ENCODE measurements at places on chromosomes 7 and 10.
A peak's percentile ranks its signal among the peaks of the same experiment; 100 is the strongest.

DNA sequence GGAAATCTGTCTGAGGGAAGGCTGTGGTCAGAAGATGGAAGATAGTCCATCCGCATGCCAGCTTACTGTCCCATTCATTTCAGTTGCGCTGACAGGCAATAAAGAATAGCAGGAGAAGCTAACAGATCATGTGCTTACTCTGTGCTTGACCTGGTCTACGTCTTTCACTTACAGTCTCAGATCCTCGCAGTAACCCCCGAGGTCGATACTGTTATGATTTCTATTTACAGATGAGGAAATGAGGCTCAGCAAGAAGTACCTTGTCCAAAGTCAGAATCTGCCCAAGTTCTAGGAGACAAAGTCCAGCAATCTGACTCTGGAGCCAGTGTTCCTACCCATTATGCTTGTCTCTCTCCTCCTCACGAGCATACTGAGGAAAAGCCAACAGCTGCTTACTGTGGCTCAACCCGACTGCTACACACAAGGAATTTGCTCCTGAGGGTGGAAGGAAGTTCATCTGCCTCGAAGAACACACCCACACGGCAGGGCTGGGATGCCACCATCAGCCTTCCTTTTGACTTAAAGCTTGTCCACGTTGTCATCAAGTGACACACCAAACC, 74.2 kb downstream of the MINPP1 start:
- no peak for DNase-seq
- H3K36me3 ChIP-seq = no peaks in the 10 kb centered on the region
- no peak overlapping the region for H3K27ac ChIP-seq
- H3K27me3 ChIP-seq = peaks cover 26% of the 10 kb centered on the region
- H3K4me3 ChIP-seq = no peak overlapping the region

DNA sequence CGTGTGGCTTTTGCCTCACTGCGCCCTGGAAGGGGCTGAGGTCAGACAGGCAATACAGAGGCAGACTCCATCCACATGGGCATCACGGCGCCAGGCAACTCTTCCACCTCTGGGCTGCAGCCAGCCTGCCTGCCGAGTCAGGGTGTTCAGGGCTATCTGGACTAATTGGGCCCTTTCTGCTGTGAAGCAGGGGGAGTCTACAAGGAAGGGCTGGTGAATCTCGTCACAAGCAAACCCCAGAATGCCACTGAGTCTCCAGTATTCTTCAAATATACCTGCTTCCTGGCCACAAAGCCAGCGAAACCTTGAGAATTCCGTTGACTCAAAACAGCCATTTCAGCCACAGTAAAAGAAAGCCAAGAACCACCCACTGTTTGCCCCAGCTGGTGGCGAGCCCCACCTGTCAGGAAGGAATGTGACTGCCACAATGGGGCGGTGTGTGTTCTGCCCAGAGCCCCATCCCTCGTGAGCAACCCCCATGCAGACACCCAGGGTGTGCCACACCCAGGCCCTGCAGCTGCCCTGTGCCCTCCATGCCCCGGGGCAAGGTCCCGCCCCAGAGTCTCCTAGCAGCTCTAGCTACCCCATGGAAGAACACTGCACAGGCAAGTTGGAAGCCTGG, 117.3 kb downstream of the FAM53B start:
- no peaks in the 10 kb centered on the region for H3K27me3 ChIP-seq
- H3K4me3 ChIP-seq = peak overlapping the region; percentile 41
- no peak for DNase-seq
- peak overlapping the region; percentile 60 for H3K27ac ChIP-seq
- peaks cover 16% of the 10 kb centered on the region for H3K36me3 ChIP-seq

GRCh38 chr10:48307711-48308018, 1.2 kb downstream of the MAPK8 start:
- peak overlapping the region; percentile 71 for H3K27ac ChIP-seq
- no peaks in the 10 kb centered on the region for H3K27me3 ChIP-seq
- no peaks in the 10 kb centered on the region for H3K36me3 ChIP-seq
- peaks cover 41% of the 10 kb centered on the region for H3K4me1 ChIP-seq
- peak overlapping the region; percentile 79 for H3K4me3 ChIP-seq

- no peaks in the 10 kb centered on the region for H3K4me1 ChIP-seq
- no peak overlapping the region for H3K4me3 ChIP-seq
- DNase-seq = no peak
Measured at GRCh38 chr10:92042541-92042940, 119.0 kb downstream of the BTAF1 start.

GRCh38 chr7:15781944-15782343, 95.5 kb upstream of the MEOX2 start:
- no peaks in the 10 kb centered on the region for H3K4me1 ChIP-seq
- no peak overlapping the region for H3K4me3 ChIP-seq
- H3K27me3 ChIP-seq = no peaks in the 10 kb centered on the region
- no peak for DNase-seq
- H3K27ac ChIP-seq = no peak overlapping the region

- H3K4me1 ChIP-seq = no peaks in the 10 kb centered on the region
- no peak overlapping the region for H3K27ac ChIP-seq
- no peak for DNase-seq
- no peak overlapping the region for H3K4me3 ChIP-seq
Measured at GRCh38 chr7:31098642-31099360, 46.7 kb downstream of the ADCYAP1R1 start.
